ENCODE measurements at places on chromosomes 2 and 18.

DNA sequence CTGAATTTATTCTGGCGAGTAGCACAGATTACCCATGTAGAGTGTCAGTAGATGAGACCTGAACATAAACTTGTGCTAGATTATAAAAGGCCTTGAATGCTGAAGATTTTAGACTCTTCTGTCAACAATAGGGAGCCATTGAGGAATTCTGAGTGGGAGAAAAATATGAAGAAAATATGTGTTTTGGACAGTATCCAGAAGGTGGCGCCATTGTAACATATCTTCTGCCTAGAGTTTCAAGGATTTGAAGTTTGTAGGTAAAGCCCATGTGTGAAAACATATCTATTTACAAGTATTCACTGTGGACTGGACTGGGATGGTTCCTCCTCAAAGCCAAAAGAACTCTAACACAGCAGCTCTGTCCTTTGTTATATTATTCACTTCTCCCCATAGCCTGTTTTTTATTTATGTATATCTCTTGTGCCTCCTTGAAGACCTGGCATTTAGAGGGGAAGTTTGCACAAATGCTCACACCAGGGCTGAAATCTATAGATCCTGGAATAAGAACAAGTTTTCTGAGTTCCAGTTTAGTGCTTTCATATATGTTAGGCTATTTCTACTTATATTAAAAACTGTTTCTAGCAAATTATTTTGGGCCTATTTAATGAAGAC lies 124.9 kb downstream of the RDH14 start:
- no peak for DNase-seq

DNA sequence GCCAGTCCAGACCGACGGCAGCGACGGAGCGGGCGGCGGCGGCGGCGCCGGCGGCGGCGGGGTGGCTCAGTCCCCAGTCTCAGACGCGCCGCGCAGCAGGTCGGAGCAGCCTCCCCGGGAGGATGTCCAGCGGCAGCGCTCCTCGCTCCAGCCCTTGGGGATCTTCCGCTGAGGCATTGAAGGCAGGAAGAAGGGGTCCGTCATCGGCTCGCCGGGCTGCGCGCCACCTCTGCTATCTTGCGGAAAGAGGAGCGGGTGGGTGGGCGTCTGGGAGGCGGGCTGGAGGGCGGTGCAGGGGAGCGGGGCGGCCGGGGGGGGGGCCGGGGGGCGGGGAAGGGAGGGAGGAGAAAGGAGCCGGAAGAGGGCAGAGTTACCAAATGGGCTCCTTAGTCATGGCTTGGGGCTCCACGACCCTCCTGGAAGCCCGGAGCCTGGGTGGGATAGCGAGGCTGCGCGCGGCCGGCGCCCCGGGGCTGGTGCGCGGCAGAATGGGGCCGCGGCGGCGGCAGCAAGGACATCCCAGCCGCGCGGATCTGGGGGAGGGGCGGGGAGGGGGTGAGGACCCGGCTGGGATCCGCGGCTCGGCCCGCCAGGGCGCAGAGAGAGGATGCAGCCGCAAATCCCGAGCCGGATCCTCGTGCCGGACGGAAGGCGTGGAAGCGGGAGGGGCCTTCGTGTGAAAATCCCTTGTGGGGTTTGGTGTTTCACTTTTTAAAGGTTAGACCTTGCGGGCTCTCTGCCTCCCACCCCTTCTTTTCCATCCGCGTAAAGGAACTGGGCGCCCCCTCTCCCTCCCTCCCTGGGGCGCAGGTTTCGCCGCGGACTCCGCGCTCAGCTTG lies at the start of gene NETO1:
Gene NETO1 (minus strand): TSS at position 242 of the 839 bp plus-strand sequence. CDS start 696 bp downstream, outside the sequence.
- DNase-seq: peak; percentile 30

- DNase-seq: no peak
Observed at GRCh38 chr2:106028192-106028591, 165.9 kb downstream of the UXS1 start.

DNA sequence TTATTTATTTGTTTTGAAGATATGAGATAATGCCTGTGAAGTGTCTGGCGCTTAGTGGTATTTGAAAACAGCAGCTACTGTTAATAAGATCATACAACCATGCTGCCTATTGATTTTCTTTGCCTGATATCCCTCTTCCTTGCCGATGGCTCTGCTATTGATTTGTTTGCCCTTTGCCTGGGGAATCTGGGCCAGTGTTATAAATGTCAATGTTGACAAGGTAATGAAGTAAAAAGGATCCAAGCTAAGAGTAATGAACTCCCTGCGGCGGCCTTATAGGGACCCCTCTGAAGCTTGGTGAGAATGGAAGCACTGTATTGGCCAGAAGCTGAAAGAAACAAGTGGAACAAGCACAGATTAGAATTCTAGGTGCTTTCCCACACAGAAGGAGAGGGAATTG lies 854.6 kb downstream of the CNTNAP5 start:
- DNase-seq: no peak

GRCh38 chr2:237298151-237299118 lies 115.5 kb downstream of the COL6A3 start:
- DNase-seq: no peak

DNA sequence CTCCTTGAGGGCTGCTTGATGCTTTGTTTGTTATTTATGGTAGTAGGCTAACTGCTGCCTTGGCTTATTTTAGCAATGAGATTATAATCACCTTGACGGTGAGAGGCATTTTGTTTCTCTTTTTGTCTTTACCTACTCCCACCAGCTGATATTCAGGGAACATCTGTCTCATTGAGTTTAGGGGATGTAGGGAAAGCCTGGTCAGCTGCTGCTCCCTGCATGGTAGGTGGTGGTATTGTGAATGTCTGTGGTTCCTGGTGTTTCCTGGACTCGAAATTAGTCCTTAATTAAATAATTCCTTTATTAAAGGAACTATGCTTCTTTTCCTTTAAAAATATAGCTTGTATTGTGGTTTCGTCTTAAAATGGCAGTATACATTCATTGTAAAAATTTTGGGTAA lies 77.8 kb downstream of the ADAM23 start:
- no peak for DNase-seq

Measured in AG08396 (cell line).